ENCODE measurements at places on chromosomes 13 and 19.

DNA sequence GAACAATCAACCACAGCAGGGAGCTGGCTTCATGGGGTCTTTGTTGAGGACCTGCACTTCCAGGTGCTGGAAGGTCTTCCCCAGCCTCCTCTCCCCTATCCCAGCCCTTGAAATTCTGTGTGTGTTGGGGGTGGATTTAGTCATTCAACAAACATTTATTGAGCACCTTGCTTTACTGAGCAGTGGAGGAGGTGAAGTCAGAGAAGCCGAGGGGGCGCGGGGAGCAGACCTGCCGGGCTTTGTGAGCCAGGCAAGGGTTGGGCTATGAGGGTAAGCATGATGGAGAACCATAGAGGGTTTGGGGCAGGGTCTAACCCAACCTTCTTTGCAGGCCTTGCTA, 3.5 kb upstream of the C19orf85 start:
- no peak for DNase-seq

- no peak for DNase-seq
Measured at GRCh38 chr19:52602941-52603340, 32.9 kb downstream of the ZNF701 start.

GRCh38 chr13:51795419-51795818, 8.5 kb downstream of the DHRS12 start:
- DNase-seq = no peak

DNA sequence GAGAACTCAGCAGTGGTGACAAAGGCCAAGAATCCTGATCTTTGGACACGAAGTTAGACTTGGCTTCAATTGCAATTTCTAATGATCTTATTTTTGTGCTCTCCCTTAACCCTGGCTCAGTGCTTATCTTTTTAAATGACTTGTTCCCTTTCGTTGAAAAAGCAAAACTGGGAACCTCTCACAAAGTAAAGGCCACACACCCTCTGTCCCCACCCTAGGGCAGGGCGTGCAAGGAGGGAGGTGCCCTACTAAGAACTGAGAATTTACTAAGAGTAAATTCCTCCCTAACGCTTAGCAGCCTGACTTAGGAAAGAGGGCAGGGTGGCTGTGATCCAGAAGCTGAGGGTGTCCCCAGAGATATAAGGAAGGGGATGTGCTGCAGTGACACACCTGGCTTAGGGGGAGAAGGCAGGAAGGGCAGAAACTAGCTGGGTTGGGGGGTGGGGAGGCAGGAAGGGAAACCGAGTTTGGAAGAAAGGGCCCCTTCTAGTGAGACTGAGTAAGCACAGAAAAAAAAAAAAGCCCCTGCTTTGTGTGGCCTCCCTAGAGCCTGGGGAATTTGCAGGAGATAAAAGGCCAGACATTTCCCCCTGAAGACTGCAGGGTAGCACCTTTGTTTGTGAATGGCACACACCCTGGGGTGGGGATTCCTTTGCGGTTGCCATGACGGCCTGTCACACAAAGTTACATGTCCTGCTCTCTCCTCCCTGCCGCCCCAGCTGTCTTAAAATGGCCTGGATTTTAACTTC, 435.1 kb downstream of the EFNB2 start:
- no peak for DNase-seq

- DNase-seq = no peak
Measured at GRCh38 chr19:10871711-10872545, 575 bp downstream of the CARM1 start.

DNA sequence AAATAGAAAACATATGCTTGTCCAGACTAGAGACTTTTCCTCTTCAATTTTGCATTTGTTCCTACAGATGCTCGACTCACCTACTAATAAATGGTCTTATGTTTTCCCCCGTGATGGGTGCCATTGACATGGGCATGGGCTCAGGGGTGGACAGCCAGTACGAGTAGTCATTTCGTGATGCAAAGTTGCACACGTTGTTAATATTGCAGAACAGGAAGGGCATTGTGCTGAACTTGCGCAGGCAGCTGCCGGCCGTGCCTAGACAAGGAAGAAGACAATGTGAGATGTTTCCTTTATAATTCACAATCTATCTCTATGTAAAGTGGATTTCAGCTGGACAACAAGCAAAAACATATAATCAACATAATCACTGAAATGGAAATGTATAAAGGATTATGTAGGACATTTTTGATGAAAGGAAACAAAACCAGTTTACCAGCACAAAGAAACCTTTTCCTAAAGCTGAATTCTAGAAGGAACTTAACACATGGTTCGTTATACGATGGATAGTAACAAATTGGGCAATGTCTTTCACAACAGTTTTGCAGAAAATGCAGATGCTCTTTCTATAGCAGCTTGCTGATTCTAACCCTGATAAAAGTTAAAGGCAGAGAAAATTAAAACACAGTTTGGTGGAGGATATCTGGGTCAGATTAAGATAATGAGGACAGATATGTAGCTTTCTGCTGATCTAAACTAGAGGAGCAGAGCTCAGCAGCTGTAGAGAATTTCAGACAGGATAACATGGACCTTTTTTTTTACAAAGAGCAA, 145.7 kb downstream of the COL4A1 start:
- no peak for DNase-seq

GRCh38 chr19:32318884-32319520, 26.4 kb upstream of the ZNF507 start:
- no peak for DNase-seq

GRCh38 chr19:35897706-35898451, 2.5 kb downstream of the NFKBID start:
- no peak for DNase-seq

DNA sequence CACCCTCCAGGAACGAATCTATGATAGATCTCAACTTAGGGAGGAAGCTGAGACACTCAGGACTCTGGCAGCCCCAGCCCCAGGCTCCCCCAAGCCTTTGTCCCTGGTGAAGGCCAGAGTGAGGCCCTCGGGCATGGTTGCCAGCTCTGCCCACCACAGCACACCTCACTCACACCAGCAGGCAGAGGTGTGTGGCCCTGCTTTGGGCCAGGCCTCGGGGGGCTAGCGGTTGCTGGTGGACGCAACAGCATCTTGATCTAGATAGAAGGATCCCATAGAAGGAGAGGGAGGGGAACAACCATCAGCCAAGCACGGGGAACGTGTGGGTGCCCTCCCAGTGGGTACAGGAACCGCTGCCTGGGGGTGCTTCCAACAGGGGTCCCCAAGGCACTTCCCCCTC, 36.7 kb downstream of the DNMT1 start:
- DNase-seq = no peak

DNA sequence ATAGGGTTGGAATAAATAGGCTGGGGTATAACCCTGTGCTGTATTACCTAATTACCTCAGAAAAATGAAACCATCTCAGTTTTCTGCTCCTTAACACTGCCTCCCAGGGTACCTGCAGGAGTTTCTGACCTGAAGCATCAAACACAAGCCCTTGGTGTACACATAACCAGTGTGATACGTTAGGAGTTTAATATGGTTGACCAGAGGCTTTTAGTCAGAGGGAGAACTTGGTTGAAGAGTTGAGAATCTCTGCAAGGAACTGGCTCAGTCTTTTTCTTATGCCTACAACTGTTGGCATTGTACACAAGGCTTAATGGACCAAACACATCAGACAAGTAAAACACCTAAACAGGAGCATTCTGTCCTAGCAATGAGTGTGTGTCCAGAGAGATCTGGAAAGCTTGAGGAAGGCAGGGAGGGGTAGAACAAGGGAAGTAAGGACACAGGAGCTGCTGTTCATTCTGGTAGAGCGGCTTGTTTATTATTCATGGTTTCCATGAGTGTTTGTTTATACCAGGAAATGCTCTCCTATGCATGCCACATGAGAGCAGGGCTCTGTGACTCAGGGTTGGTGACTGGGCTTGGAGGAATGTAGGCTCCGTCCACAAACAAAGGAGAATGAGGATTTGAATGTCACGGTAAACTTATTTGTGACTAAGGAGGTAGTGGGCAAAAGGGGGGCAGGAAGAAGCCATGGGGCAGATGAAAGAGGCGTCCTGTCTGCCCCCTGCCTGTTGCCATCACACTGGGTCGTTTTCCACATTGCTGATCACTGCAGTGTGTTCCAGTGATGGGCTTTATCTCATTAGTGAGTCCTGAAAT, 11.9 kb upstream of the SPATA13 start:
- no peak for DNase-seq

- no peak for DNase-seq
Measured at GRCh38 chr13:62598708-62599107, 1183.1 kb upstream of the PCDH20 start.

GRCh38 chr19:49327878-49328544, 3.0 kb upstream of the SLC6A16 start:
- DNase-seq = no peak

- DNase-seq = no peak
Measured at GRCh38 chr19:39363901-39364457, 21.8 kb downstream of the SAMD4B start.

DNA sequence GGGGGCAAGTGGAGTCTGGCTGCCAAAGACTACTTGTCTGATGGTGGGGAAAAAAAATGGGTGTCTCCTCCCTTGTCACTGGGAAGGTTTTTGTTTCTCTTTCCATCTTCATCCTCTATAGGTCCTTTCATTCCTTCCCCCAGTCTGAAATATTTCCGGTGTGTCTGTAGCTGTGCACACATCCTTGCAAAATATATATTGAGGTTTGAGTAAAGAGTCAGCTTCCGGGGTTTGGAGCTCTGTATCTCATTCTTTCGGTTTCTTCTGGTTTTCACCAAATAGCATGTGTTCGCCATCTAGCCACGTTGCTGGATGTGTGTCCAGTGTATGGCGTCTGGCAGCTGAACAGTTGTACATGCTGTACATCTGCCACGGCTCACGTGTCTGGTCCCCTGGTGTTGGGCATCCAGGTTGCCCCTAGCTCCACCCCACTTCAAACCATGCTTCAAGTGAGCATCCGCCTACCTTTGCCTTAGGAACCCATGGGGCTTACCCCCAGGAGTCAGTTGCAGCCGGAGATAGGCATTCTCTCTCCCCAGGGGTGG, 142.2 kb downstream of the SIPA1L3 start:
- DNase-seq = no peak

- DNase-seq = no peak
Measured at GRCh38 chr13:46134961-46135522, 30.2 kb upstream of the CPB2 start.

DNA sequence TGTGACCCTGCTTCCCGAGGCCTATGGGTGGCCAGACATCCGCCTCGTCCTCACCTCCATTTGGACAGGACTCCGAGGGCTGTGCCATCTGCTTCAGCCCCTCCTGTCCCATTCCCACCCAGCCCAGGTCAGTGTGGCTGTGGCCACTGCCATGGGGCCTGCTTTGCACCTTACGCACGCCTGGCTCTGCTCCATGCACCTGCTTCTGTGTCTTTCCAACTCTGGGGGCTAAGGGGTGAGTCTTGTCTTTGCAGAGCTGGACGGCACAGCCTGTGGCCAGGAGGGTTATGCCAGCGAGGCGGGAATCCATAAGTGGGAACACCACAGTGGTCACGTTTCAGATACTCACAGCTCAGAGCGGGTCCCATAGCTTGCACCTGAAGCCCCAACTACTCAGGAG, 5.2 kb upstream of the ZNF554 start:
- DNase-seq = no peak

DNA sequence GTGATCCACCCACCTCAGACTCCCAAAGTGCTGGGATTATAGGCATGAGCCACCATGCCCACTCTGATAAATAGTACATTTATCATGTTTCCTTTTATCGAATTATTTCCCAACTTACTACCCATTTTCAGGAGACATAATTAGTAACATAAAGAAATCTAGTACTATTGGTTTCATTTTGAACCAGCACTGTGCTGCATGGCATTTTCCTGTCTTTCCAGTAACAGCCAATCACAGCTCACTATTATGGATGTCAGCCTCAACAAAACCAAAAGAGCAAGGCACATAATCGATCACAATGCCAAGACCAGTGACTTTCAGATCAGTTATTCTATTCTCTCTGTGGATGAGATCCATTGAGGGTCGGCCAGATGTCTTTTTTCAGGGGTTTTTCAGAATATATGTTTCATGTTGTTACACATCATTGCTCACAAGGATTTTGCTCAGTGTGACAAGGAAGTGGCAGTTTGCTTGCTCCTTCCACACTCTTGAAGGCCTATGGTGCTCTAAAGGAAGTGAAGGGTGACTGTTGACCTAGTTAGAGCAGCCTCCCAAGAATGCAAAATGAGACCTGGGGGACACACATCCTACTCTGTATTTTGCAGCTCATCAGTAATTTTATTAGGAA, 233.4 kb downstream of the KCNRG start:
- no peak for DNase-seq

DNA sequence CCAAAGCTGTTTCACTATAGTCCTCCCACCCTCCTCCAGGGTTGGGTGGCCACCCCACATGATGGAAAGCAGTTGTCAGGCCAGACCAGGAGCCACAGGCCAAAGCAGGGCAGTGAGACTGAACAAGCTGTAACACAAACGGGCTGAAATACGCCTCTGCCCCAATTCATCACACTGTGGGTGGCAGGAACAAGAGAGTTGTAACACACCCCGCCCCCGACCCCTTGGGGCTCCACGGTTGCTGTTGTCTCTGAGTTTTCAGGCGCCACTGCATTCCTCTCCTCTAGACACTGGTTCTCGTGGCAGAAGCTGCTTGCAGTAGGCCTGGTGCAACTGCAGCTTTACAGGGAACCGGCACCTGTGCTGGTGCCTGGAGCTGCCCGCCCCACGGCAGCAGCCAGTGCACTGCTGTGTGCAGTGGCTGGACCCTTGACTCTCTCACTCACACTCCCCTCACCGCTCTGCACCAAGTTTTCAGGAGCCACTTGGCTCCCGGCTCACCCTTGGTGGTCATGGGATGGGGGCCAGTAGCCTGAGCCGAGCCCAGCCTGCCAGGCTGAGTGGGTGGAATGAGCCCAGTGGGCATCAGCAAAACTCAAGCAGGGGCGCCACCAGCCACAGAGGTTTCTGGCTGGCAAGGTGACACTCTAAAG, 1314.5 kb upstream of the MIR17HG start:
- no peak for DNase-seq

GRCh38 chr13:25679936-25680335, 308.2 kb downstream of the ATP8A2 start:
- no peak for DNase-seq

DNA sequence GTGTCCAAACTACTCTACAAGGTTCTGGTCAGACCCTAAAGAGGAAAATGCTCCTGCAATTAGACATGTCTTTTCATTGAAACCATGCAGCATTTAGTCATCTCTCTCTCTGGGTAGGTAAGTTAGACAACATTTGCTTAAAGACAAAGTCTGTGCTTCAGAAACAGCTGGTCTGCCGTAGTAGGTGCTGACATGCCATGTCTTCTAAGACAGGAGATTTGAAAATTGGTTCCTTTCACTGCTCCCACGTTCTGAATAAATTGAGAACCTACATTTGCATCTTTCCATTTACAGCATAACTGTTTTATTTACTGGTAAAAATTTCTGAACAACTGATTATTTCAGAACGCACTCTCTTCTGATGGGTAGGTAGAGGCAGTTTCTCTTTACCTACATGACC, 494.0 kb downstream of the EFNB2 start:
- no peak for DNase-seq

- DNase-seq = no peak
Measured at GRCh38 chr19:41330946-41331678, 21.1 kb downstream of the CCDC97 start.
